ENCODE measurements at places on chromosomes 13 and 19.

GRCh38 chr19:51016798-51017683, 2.5 kb downstream of the KLK10 start:
- DNase-seq: peak; percentile 74

DNA sequence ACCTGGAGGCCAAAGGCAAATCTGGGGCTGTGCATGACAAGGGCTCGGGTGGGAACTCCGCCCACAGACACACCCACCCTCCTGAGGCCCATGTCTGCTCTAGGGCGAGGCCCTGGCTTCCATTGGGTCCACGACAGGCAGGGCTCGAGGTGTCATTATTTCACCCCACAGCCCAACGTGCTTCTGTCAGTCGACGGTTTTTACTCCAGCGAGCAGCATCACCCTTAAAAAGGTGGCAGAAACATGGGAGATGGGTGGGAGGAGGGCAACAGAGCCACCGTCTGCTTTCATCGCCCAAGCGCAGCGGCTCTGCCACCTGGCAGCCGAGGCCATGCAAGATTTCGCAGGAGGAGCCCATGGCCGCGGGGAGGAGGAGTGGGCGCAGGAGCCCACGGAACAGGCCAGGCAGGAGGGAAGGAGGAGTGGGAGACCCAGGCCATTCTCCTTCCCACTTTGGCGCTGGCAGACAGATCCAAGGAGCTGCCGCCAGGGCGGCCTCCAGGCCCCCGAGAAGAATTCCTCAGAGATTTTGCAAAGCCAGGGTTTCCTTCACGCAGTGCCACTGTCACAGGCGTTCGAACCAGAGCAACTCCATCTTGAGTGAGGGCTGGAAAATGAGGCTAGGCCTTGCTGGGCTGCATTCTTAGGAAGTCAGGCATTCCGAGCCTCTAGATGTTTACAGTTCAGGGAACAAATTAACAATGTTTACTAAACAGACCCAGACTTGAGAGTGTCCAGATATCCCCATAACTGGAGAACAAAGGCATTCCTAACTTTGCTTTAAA, 49.3 kb upstream of the TUBGCP3 start:
- DNase-seq: no peak

DNA sequence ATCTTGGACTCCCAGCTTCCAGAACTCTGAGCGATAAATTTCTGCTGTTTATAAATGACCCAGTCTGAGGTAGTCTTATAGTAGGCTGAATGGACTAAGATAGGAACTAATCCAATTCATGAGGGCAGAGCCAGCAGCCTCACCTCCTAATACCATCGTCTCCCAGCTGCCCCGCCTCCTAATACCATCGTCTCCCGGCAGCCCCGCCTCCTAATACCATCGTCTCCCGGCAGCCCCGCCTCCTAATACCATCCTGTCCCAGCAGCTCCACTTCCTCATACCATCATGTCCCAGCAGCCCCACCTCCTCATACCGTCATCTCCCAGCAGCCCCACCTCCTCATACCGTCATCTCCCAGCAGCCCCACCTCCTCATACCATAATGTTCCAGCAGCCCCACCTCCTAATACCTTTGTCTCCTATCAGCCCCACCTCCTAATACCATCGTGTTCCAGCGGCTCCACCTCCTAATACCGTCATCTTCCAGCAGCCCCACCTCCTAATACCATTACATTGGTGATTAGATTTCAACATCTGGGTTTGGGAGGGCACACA, 2.4 kb upstream of the ARGLU1 start:
- no peak for DNase-seq

GRCh38 chr13:109604894-109605293, 181.5 kb downstream of the IRS2 start:
- no peak for DNase-seq

GRCh38 chr13:50401049-50401505, 385.8 kb downstream of the KCNRG start:
- DNase-seq: peak; percentile 69

- no peak for DNase-seq
Measured at GRCh38 chr13:113748101-113748861, 10.7 kb upstream of the TMEM255B start.

- DNase-seq: peak; percentile 83
Measured at GRCh38 chr13:20127562-20128458, 33.0 kb downstream of the GJA3 start.

GRCh38 chr13:75547917-75548316, 1.7 kb upstream of the UCHL3 start:
- DNase-seq: no peak

DNA sequence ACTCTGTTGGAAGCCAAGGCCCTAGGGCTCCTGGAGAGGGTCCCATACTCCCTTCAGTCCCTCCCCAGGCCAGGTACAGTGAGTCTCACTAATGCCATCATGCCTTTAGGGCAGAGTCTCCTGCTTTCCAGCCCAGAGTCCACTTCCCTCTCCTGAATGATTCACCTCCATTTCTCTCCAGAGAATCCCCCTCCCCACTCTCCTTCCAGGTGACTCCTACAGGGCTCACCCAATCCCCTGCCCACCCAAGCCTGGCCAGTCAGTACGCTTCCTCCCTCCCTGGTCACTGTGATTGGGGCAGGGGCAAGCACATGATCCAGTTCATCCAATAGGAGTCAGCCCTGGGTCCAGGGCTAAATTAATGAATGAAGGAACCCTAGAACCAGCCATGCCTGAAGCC, 35.0 kb upstream of the PNMA8B start:
- DNase-seq: no peak

DNA sequence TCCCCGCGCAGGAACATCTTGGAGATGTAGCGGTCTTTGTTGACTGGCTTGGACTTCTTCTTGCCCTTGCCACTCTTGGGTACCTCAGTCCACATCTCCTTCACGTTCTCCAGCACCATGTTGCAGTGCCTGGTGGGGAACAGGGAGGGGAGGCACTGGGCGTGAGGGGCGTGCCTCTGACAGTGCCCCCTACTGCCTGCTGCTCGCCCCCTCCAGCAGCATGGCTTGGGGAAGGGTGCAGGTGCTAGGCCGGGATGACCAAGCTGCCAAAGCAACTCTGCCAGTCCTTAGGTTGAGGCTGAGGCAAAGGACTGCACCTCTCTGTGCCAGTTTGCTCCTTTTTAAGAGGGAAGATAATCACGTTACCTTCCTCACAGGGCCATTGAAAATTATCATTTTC, 4.2 kb downstream of the SNRPD2 start:
- no peak for DNase-seq

GRCh38 chr19:32307591-32307990, 37.8 kb upstream of the ZNF507 start:
- DNase-seq: no peak

- no peak for DNase-seq
Measured at GRCh38 chr19:36972571-36972970, 56.4 kb downstream of the ZNF568 start.

- peak; percentile 42 for DNase-seq
Measured at GRCh38 chr13:48316826-48317510, 13.4 kb downstream of the RB1 start.

DNA sequence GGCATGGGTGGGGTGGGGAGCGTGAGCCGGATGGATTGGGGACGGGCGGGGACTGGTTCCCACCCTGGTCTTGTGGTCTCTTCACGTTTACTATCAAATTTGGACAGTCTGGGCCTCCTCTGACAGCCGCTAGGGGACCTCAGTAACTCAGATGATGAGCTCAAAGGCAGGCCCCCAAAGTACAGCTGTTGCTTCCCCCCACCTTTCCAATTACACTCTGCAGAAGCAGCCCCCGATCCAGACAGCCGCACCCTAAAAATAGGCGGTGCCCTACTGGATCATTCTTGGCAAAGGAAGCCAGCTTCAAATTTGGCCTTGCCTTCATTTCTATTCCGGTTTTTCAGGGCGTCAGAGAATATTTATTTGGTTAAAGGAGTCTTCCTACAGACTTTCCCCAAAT, 1.9 kb upstream of the FOXO1 start:
- peak; percentile 48 for DNase-seq

GRCh38 chr19:55857149-55857548, 20.8 kb downstream of the NLRP4 start:
- DNase-seq: no peak

GRCh38 chr13:112634102-112634501, 46.1 kb upstream of the TUBGCP3 start:
- DNase-seq: no peak

- DNase-seq: peak; percentile 72
Measured at GRCh38 chr13:108227651-108228272, 9.6 kb downstream of the ABHD13 start.

GRCh38 chr13:40334031-40334430, 332.4 kb downstream of the FOXO1 start:
- no peak for DNase-seq

- DNase-seq: no peak
Measured at GRCh38 chr13:55155046-55155445, 1985.7 kb upstream of the PRR20A start.

DNA sequence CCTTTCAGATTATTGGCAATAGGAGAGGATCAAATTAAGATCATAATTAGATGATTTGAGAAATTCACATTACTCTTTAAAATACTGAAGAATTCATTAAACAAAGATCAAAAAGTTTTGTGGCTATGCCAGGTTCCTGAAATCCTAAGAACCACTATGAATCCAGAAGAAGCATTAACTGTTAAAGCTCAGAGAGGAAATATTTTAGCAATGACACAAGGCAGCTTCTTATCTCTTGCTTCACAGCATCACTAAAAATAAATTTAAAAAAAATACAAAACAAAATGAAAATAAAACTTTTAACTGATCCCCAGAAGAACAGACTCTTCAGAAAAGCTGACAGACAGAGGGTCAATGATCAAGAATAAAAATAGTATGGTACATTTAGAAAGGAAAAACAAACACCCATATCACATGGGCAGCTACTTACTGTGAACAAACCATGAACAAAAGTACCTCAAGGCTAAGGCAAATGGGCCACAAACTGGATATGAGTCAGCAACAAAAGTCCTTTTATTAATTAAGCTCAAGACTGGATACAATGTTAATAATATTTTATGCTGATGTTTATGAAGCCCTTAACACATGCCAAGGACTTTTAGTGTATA, 19.6 kb downstream of the RNF6 start:
- no peak for DNase-seq

GRCh38 chr19:38003438-38004185, 96.6 kb downstream of the SIPA1L3 start:
- peak; percentile 91 for DNase-seq

DNA sequence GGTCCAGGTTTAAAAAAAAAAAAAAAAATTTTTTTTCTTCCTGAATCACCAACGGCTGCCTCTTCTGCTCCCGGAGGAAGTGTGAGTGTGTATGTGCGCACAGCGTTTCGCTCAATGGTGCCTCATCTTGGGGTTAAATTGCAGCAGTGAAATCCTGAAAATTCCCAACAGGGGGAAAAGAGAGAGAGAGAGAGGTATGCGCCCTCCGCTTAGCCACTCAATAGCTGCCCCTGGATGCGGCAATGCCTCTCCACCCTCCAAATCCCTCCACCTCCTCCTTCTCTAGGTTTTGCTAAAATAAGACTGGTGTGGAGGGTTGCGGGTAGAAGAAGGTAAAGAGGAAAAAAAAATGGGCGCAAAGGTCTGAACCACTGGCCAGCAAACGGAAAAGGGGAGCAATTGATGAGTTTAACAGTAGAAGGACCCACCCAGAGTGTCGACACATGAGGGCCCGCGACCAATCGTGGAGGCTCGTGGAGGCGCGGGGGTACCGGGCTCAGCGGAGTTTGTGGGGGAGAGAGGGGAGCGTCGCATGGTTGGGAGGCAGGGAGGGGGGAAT, 853 bp upstream of the CACNA1A start:
- peak; percentile 63 for DNase-seq

DNA sequence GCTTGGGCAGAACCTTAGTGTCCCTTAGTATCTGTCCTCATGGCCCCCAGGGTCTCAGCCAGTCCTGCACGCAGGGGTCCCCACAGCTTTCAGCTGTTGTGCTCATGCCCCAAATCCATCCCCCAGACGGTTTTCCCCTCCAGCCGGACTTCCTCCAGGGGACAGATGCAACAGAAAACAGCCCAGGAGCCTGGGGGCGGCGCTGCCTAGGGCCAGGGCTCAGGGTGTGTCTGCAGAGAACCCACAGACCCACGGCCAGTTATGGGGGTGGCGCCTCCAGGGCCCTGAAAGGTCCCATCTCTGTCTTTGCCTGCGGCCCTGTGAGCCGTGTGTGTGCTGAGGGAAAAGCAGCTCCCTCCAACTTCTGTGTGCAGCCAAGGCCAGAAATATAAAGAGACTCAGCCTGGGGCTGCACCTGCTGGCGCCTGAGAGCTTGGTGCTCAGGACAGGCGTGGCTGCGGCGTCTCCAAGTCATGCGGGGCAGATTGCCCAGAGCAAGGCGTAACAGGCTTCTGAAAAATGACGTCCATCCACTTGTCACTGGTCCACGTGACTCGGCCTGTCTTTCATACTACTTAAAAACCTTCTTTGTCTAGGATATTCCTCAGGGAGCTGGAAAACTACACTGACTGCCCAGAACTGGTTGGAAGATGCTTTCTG, 22.1 kb upstream of the F7 start:
- DNase-seq: peak; percentile 10

DNA sequence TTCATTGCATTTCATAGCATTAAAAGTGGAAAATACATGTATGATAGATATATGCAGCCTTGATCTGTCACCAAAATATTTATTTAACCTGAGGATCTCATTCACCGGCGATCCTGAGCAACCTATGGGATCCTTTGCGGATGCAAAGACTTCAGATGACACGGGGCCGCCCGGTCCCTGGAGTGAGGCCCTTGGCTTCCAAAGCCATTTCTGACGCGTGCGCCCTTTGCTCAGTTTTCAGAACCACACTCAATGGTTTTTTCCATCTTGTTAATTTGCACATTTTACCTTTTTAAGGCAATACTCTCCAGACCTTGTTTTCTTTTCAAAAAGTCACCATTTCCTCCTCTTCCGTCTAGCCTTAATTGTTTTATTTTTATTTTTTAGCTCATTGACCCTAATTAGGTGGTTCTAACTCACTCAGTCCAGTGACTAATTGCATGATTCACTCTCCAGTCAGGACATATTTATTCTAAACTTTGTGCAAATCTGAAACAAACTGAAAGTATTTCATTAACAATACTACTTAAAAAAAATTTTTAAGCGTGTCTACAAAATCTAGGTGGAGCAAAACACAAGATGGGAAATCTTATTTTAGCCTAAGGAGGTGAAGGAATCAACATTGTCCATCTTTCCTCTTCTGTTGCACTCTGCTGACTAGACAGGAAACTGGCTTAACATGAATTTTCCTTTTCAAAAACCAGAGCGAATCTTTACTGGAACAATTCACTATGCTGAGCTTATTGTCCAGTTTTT, 47.9 kb downstream of the COL4A1 start:
- no peak for DNase-seq
